Kidney epithelial cell (primary cell): ENCODE measurements at places on chromosomes 7 and 10.

- no peak for DNase-seq
These were observed 5.7 kb downstream of the NAT16 start for GRCh38 chr7:101174322-101174854.

GRCh38 chr7:40850017-40850416, 715.2 kb downstream of the SUGCT start:
- DNase-seq, result no peak

- DNase-seq, result no peak
These were observed 218.2 kb upstream of the PODXL start for GRCh38 chr7:131774419-131775220.

- no peak for DNase-seq
These were observed 225.9 kb downstream of the TRIL start for GRCh38 chr7:28732071-28732869.

DNA sequence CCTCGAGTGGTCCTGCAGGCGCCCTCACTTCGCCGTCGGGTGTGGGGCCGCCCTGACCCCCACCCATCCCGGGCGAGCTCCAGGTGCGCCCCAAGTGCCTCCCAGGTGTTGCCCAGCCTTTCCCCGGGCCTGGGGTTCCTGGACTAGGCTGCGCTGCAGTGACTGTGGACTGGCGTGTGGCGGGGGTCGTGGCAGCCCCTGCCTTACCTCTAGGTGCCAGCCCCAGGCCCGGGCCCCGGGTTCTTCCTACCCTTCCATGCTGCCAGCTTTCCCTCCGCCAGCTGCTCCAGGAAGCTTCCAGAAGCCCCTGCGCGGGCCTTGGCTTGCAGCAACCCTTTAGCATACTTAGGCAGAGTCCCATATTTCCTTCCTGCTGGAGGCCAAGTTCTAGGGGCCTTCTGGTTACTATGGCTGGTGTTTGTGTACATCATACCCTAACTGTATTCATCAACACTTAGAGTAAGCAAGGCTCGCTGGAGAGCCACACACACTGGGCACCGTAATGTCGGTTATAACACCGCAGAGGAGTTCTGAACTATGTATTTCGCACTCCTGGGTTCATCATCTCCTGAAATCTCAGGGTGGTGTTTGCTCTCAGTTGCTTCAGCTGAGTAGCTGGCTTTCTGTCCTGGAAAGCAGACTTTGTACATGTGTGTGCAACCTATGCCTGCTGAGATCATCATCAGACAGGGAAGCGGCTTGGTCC, 471 bp downstream of the MGMT start:
- no peak for DNase-seq
